ENCODE measurements at places on chromosomes 16 and 17.
A peak's percentile ranks its signal among the peaks of the same experiment; 100 is the strongest.

DNA sequence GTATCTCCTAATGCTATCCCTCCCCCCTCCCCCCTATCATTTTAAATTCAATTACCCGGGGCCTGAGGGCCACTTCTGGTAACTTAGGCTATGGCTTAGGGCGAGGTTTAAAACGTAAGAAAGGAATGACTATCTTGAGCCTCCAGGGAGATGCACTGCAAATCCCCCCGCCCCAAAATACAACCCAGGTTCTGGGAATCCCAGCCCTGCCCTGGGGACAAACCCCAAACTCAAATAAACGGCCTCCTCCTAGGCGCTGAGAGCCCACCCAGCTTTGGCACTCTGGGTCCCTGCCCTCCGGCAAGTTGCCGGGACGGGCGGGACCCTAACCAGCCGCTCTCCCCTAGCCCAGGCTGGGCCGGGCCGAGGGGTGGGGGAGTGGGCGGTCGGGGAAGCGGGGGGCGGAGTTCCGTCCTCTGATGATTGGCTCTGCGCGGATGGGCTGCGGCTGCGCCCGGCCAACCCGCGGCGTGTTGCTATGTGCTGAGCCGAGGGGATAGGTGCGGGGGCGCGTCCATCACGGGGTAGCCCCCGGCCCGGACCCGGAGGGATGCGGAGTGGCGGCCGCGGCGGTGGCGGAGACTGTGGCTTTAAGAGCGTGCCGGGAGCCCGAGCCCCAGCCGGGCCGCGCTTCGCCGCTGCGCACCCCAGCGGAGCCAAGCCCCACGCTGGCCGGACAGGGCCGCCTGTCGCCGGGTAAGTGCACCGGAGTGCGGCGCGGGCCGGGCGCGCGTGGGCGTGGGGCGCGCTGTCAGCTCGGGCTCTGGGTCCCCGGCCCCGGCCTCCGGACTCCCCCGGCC, at the start of gene YPEL2:
Gene YPEL2 (plus strand): TSS at position 527 of the 800 bp plus-strand sequence. CDS start 21,755 bp downstream, outside the sequence.
- peak; percentile 86 for DNase-seq

GRCh38 chr17:80101011-80101945, at the start of gene GAA:
GAA (plus strand) TSS chr17:80101581; CDS start chr17:80104587, 3,006 bp downstream.
- peak; percentile 90 for DNase-seq

GRCh38 chr17:13398091-13398490, 203.6 kb downstream of the HS3ST3A1 start:
- no peak for DNase-seq

DNA sequence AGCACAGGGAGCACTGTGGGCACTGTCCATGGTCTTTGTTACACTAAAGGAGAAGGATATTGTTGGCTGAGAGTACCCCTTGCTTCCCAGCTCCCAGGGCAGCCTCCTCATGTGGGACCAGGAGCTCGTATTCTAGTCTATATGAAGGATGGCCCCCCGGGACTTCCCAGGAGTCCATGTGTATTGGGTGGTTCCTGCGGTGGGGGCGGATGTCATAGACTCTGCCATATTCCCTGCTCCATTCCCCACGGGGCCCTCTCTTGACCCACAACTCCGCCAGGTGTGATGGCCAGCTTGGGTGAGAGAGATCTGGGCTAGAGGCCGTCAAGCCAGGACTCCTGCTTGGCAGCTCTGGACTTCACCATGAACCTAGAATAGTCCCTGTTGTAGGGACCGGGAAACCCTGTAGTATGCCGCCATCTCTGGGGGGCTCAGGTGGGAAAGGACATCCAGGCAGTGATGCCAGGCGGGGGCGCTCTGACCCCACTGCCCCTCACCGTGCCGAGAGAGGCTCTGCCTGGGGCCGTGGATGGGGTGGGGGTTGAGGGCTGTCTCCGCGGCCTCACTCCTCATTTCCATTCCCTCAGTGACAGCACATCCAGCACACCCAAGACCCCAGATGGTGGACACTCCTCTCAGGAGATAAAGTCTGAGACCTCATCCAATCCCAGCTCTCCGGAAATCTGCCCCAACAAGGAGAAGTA, 37.8 kb downstream of the OR1D5 start:
- DNase-seq, result no peak

DNA sequence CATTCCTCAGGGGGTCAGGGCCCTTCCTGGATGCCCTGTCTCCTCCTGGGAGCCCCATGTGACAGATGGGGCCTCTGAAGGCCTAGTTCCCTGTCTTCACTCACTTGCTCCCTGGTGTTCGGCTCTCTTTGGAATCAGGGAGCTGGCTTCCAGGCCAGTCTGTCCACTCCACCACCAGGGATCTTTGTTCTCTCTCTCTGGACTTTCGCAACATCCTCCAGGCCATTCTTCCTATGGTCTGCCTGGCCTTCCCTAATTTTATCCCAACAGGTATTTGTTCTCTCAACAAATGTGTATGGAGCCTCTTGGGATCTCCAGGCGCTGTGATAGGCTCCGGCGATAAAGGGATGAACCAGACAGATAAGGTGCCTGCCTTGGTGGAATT, 286.4 kb downstream of the CPPED1 start:
- no peak for DNase-seq

GRCh38 chr16:72829846-72830775, 217.8 kb downstream of the ZFHX3 start:
- no peak for DNase-seq

DNA sequence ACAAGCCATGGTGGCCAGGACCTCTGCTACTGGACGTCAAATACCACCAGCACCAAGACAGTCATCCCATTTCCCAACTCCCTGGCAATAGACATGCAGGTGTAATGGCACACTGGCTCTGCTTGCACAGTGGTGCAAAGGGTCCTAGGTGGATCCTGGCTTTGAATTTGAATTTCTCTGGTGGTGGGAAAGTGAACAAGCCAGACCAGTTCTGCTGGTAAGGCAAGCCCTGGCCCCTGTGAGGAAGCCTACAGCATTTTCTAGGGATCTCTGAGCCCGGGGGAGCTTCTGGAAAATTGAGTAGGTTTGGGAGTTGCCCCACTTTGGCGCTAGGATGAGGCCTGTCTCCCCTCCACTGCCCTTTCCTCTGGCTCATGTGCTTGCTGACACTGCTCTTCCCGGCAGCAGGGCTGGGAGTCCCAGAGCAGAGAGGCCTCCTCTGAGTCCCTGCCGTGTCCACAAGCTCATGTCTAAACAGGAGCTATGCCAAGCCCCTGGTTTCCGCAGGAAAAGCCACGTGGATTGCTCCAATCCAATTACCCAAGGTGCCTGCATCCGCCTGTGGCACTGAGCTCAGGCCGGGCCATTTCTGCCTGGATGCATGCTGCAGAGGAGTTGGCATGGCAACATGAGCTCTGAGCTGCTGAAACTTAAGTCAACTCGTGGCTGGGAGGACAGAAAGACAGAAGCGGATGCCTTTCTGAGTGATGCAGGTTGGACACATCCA, 67.0 kb downstream of the PRMT7 start:
- no peak for DNase-seq

DNA sequence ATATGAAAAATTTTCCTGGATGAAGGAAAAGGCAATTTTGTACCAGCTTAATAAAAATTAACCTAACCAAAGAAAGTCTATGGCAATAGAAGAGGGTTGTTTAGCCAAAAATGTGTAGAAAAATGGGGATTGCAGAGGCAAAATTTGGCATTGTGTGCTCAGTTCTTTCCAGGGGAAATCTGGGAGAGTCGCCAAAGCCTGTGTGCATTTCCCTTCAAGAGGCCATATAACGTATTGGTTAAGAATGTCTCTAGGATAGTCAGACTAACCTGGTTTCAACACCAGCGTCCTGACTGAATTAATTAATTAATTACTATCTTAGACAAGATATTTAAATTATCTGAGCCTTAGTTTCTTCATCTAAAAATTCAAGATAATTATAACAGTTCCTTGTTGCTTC, 44.8 kb upstream of the HLF start:
- DNase-seq, result no peak

- DNase-seq, result no peak
Observed at GRCh38 chr17:49554694-49555494, 20.8 kb upstream of the NXPH3 start.

DNA sequence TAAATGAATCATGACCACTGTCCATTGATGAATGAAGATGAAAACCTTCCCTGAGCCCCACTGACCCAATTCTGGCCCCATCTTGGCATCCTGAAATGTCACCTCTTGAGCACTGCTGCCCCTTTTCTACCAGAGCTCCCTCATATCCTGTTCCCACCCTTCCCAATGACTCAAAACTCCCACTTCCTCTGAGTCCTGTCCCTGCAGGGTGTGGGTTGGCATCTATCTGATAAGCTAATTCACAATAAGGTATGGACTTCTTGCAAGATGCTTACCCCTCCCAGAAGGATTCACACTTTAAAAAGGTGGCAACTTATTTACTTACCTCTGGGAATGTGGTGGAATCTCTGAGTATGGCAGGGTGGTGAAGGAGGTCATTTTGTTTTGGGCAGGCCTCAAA, 13.3 kb upstream of the CSNK2A2 start:
- no peak for DNase-seq

DNA sequence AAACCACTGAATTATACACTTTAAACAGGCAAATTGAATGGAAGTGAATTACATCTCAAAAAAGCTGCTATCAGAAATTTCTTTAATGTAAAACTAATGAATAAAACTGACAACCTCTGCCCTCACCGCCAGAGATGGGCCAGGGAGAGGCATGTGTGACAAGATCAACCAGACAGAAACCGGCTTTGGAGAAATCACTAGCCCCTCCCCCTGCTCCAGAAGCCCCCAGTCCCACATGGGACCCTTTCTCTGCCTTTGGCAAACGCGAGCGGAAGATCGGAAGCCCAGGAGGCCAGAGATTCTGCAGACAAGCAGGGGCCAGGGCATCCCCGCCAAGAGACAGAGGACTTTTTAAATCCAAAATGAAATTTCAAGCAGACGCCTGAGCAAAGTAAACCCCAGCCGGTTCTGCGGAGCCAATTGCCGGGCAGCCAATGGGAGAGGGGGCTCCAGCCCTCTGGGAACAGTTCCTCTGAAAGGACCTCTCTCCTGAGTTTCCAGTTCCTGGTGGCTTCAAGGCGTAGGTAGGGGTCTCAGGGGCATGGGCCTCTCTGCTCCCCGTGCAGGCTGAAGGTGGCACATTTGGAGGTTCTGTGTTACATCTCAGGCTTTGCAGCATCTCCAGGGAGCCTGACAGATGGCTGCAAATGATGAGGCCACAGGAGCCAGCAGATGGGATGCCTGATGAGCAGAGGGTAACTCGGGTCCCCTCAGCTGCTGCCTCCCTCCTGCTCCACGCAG, 118.1 kb downstream of the GSG1L start:
- DNase-seq, result no peak

DNA sequence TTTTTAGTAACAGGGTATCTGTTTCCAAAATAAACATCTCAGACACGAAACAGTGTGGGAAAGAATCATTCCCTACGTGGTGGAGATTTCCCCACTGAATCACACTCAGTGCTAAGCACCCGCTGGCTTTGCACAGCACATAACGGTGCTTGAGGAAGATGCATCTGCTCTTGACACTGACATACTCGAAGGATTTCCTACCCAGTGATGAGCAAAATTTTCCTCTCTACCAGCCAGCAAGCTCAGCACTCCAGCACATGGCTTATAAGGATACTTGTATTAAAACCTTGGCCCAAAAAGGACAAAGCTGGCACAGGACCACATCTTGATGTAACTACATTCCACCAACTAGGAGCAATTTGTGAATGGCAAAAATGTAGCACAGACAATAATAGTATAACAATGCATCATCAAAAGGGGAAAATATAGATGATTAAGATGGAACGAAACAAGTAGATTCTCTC, 59.0 kb downstream of the ANKFY1 start:
- DNase-seq, result no peak

DNA sequence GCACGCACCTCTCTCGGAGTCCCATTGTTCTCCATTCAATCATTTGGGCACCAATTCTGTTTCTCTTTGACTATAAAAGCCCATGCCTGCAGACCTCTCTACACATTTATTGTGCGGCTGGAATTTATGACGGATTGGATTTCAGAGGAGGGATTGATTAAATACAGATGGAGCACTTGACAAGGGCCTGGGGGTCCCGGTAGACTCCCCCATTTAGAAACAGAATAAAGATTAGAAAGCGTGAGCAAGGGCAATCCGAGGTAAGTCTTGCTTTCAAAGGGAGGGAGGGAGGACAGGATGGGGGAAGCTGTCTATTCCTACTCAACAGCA, 15.1 kb upstream of the PITPNM3 start:
- no peak for DNase-seq

DNA sequence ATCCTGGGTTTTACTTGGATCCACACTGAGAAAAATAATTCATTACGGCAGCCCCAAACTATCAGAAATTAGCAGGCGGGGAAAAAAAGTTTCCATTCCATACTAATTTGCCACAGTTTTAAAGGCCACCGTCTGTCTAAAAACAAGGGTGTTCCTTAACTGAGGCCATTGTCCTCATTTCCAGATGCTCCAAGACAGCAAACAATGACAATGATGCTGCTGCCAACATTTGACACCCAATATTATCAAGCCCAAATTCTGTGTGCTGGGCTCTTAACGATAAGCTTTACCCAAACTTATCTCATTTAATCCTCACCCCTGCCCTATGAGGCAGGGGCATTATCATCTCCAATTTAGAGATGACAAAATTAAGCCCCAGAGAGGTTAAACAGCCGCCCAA, 26.3 kb downstream of the CUEDC1 start:
- DNase-seq, result no peak

- no peak for DNase-seq
Observed at GRCh38 chr16:8941718-8942344, 21.9 kb downstream of the USP7 start.

- peak; percentile 52 for DNase-seq
Observed at GRCh38 chr17:78779850-78780249, 2.2 kb downstream of the CYTH1 start.

DNA sequence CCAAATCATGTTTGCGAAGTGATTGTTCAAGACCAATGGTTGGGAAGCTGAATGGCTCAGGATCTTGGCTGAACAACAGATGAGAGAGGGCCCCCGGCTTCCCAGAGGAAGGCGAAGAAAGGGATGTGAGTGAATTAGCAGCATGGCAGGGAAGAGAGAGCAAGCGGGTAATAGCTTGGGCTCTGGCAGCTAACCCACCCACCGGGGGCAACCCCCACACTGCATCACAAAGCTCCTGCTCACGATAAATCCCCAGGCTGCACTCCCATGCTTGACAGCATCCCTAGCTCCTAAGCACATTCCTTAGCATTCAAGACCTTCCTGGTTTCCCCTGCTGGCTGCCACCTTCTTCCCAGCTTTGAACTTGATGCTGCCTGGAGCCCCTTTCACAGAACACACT, 26.2 kb upstream of the EMP2 start:
- DNase-seq, result no peak

DNA sequence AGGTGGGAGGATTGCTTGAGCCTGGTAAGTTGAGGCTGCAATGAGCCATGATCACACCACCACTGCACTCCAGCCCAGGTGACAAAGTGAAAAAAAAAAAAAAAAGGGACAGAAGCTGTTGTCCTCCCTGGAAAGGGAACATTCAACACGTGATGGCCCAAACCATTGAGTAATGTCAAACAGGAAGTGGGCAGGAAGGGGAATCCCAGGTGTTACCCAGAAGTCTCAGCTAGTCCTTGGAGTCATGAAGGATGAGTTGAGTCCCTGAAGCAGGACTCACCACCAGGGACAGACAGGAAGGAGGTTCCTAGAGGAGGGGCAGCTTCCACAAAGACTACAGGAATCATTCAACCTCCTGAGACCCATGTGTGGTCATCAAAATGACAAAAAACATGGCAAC, 19.8 kb upstream of the CMIP start:
- DNase-seq, result no peak

- no peak for DNase-seq
Observed at GRCh38 chr17:62933501-62934385, 32.3 kb upstream of the TANC2 start.

- no peak for DNase-seq
Observed at GRCh38 chr16:2584729-2585650, 47.2 kb downstream of the PDPK1 start.

GRCh38 chr17:65799454-65799853, 238.0 kb upstream of the AXIN2 start:
- no peak for DNase-seq

- no peak for DNase-seq
Observed at GRCh38 chr16:50534958-50535357, 13.2 kb upstream of the NKD1 start.
